ENCODE measurements at places on chromosomes 3 and 15.
A peak's percentile ranks its signal among the peaks of the same experiment; 100 is the strongest.

- DNase-seq: no peak
Observed at GRCh38 chr3:52881871-52882270, 15.5 kb downstream of the STIMATE start.

DNA sequence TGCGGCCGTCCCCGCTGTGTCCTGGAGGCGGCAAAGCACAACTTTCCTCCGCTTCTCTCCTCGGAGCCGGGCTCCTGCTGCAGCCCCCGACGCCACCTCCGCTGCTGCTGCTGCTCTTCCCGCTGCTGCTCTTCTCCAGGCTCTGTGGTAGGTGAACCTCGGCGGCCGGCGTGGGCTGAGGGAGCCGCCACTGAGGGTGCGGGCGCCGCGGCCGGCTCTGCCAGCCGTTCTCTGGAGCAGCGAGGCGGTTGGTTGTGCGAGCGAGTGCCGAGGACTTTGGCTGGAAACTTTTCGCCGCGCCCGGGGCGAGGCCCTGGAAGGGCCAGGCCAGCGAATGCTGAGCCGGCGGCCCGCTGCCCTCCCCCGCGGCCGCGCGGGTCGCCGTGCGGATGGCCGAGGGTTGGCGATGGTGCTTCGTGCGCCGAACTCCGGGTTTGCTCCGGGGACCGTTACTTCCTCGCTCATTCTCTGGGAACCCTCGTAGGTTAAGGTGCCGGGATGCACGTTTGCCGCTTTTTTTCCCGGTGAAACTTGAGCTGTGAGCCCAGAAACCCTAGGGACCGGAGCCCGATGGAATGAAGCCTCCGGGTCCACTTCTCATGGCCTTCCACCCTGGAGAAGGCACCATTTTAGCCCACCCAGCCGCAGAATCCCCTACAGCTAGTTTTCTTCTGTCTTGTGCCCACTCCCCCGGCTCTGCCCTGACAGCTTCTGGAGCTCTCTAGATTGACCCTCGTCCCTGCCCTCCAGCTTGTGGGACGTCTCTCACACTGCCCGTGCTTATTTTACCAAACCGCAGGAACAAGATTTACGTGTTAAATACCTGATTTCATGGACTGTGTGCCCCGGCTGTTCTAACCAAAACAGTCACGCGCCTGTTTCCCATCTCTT lies 660 bp downstream of the NECTIN3 start:
- peak; percentile 23 for DNase-seq

- DNase-seq: no peak
Observed at GRCh38 chr3:193148688-193149473, 92.1 kb upstream of the PLAAT1 start.

DNA sequence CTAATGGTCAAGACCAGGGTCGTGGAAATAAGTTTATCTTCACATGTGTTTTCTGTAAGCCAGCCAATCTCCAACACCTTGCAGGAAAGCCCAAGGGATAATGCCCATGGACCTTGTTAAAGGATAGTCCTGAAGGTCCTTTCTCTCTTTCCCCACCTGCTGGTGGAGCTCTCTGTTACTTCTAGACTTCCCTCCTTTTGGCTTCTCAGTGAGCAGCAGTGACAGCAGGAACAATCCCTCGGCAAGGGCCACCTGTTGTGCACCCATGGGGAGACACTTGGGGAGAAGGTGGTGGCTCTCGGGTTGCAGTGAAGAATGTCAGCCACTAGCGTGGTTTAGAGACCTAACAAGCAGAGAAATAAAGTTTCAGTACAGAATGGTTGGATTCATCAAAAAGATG lies 84.0 kb upstream of the OSBPL11 start:
- no peak for DNase-seq

- DNase-seq: no peak
Observed at GRCh38 chr15:55589287-55589686, 1.1 kb upstream of the PYGO1 start.

- no peak for DNase-seq
Observed at GRCh38 chr3:107670986-107671385, 148.2 kb downstream of the BBX start.

- DNase-seq: no peak
Observed at GRCh38 chr3:132596816-132597433, at the start of gene ACKR4. TSS of gene ACKR4 (plus strand) at chr3:132597270. CDS start at chr3:132600398, 3,128 bp downstream.

GRCh38 chr15:60391722-60392315 lies 6.0 kb downstream of the ANXA2 start:
- DNase-seq: no peak

- DNase-seq: no peak
Observed at GRCh38 chr3:21013566-21013965, 737.4 kb downstream of the ZNF385D start.

DNA sequence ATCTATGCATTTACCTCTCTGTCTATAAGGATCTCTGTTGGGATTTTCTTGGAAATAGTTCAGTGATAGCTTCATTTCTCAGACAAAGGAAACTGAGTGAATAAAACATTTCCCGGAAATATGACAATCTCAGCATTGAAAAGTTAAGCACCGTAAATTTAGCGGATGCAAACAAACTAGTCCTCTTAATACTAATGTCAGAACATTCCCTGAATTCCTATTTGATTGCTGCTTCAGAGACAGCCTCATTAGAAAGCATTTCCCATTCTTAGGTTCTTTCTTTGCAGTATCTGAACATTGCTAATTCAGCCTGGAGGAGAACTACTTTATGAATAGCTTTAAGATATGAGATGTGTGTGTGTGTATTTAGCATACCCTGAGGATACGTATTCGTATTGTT lies 101.3 kb downstream of the NR2F2 start:
- DNase-seq: no peak

DNA sequence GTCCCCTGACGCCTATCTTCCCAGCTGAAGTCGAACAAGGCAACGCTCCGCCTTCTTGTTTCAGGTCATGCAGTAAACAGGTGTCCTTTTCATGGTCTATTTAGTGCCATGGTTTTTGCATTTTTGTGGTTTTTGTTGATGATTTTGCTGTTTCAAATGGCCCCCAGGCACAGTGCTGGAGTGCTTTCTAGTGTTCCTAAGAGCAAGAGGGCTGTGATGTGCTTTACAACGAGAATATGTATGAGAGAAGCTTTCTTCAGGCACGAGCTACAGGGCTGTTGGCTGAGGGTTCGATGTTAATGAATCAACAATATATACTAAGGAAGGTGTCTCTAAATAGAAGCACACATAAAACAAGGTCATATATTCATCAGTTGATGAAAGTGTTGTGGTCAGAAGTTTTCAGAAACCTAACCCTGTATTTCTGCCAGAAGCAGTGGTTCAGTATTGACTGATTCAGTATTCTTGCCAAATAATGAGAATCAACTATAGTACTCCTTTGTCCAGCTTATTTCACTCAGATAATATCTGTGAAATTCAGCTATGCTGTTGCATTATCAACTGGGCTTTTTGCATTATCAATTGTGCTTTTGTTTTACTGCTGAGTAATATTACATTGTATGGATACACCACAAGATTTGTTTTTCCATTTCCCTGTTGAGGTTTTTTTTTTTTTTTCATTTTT lies 18.5 kb downstream of the LIMD1 start:
- DNase-seq: peak; percentile 59

GRCh38 chr3:173970281-173970680 lies 572.7 kb downstream of the NLGN1 start:
- DNase-seq: no peak

- peak; percentile 43 for DNase-seq
Observed at GRCh38 chr15:61049934-61050333, 179.2 kb downstream of the RORA start.

GRCh38 chr3:156674911-156675829 lies 780 bp downstream of the TIPARP start:
- peak; percentile 67 for DNase-seq

DNA sequence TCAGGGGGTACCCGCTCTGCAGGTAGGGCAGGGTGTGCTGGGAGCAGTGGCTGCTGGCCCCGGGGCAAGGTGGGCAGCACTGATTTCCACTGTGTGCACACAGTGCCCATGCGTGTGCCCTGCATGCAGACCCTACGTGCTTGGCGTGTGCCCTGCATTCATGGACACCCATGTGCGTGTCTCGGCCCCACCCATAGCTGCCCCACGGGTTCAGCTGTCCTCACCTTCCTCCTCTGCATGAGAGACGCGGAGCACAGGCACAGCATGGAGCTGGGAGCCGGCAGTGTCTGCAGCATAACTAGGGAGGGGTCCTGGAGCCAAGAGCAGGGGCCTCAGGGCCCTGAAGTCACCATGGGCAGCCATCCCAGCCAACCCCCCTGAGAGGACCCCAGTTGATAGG lies 1.6 kb upstream of the UCN2 start:
- DNase-seq: no peak

- no peak for DNase-seq
Observed at GRCh38 chr3:10350324-10350985, 29.5 kb upstream of the SEC13 start.

GRCh38 chr15:56950979-56951378 lies 32.5 kb downstream of the TCF12 start:
- DNase-seq: no peak

- no peak for DNase-seq
Observed at GRCh38 chr15:31297575-31298456, 28.8 kb upstream of the KLF13 start.

GRCh38 chr3:143078883-143079282 lies 40.7 kb upstream of the CHST2 start:
- no peak for DNase-seq

DNA sequence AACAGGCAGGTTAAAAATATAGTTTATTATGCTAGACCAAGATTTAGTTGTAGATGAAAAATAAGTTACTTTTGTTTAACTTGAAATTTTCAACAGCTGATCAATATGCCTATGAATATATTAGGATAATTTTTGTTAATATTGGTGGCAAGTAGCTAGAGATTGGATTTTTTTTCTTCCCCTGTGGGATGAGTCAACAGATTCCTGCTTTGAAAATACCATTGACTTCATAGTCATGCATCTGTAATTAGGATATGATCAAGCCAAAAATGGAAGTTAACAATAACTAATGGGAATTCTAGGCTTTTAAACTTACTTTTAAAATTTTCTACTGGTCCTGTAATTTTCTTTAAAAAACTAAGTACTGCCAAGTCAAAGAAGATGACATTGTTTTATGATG lies 211.7 kb downstream of the ZIC1 start:
- no peak for DNase-seq

GRCh38 chr3:50297384-50297775 lies 1.8 kb downstream of the HYAL3 start:
- no peak for DNase-seq

GRCh38 chr3:63967675-63968611 lies 55.4 kb downstream of the PSMD6 start:
- peak; percentile 22 for DNase-seq

- DNase-seq: no peak
Observed at GRCh38 chr3:52280050-52280461, 1.6 kb upstream of the WDR82 start.

- peak; percentile 82 for DNase-seq
Observed at GRCh38 chr3:185900228-185900627, 37.6 kb downstream of the TRA2B start.

DNA sequence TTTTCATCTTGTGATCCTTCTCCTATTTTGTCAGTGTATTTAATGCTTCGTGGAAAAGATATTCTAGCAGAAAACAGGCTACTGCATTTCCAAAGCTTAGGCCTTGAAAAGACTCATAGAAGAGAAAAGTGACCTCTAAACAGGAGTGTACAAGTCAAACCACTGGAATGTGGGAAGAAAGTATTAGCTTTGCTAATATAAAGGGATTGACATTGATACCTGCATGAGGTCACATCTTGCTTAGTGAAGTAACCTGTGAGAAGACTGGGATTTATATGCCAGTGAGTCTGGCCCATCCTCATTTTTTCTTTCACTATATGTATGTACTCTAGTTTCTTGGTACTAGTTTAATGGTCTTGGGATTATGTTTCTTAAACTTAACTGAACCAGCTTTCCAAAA lies 132.9 kb upstream of the TMC3 start:
- DNase-seq: no peak

- DNase-seq: no peak
Observed at GRCh38 chr15:70932397-70932796, 39.8 kb downstream of the LRRC49 start.

All from Calu3 (cell line).